ENCODE measurements at places on chromosomes 7 and 10.

GRCh38 chr10:129626796-129627435, 159.9 kb downstream of the MGMT start:
- DNase-seq = no peak

- no peak for DNase-seq
These were observed 1.8 kb downstream of the GRK5 start for GRCh38 chr10:119209035-119209735.

- no peak for DNase-seq
These were observed 32.6 kb upstream of the UNCX start for GRCh38 chr7:1200045-1200444.

GRCh38 chr10:119656760-119657159, 5.6 kb downstream of the BAG3 start:
- no peak for DNase-seq

DNA sequence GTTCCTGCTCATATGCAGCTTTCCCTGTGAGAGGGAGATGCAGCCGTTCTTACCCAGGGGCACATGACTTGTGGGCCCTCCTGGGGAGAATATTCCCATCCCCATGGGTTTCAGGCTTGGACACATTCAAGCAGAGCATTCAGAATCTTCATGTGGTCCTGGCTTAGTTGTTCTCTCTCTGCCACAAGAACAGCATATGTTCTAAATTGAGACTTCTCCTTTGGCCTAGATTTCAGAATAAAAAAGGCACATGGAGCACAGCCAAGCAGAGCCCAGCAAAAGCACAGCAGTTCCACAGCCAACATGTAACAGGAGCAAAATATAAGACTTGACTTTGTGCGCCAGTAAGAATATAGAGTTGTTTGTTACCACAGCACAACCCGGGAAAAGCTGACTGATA, 306.4 kb upstream of the MYO3A start:
- DNase-seq = no peak

DNA sequence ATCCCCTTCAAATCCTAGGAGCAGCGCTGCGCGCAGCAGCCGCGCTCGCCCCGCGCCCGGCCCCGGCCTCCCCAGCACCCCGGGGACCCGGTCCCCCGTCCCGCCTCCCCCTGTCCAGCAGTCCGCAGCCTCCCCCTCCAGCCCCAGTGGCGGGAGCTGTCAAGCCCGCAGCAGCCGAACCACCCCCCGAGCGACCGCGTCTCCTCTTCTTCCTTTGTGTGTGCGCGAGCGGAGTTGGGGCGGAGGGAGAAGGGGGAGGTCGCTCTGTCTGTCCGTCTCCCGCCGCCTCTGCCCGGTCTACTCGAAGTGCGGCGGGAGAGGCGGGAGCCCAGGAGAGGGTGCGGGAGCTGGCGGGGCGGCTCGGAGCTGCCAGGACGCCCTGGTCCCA, 375 bp upstream of the CHN2 start:
- DNase-seq = no peak

GRCh38 chr10:18332484-18332883, 192.3 kb downstream of the CACNB2 start:
- no peak for DNase-seq

- DNase-seq = no peak
These were observed 1118.0 kb upstream of the C7orf33 start for GRCh38 chr7:147472556-147472955.

DNA sequence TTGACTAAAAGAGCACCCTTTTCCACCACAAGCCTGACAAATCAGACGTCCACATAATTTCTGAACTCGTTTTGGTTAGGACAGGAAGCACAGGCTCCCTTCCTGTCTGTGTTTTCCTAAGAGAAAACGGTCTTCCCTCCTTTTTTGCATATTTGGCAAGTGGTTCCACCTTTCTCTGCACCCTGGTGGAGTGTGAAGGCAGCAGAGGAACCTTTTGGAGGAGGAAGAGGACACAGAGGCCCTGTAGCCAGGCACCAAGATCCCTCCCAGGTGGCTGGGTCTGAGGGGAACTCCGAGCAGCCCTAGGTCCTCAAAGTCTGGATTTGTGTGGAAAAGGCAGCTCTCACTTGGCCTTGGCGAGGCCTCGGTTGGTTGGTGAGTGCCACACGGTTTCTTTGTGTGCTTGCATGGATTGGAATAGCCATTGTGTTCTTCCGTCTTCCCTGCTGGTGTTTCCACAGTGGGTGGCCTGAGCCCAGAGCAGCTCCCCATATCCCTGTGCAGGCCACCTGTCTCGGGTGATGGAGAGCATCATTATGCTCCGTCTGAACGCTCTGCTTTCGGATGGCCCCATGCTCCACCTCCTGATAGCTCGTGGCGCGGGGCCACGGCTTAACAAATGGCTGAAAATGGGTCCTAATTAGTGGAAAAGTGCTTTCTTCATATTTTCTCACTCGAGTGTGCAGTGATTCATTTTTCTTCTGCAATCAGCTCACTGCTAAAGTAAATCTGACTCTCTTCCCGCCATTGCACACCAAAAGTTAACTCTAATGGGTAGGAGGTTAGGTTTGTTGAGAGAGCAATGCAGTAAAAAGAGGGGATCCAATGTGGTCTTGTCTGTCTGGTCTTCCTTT, 4.2 kb downstream of the IKZF1 start:
- no peak for DNase-seq

DNA sequence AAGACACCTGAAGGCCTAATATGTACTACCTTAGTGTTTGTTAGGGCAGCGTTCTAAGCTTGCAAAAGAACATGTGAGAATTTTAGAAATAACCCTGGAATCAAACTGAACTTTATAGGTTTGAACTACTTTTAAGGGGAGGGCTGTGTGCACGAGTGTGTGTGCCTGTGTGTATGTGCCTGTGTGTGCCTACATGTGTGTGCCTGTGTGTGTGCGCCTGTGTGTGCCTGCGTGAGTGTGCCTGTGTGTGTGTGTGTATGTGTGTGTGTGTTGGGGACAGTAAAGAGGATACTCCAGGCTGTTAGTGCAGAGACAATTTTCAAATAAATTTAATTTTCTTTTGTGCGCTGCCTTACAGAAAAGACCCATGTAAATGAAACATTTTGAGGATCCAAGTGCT, 68.1 kb upstream of the WDR11 start:
- DNase-seq = no peak

DNA sequence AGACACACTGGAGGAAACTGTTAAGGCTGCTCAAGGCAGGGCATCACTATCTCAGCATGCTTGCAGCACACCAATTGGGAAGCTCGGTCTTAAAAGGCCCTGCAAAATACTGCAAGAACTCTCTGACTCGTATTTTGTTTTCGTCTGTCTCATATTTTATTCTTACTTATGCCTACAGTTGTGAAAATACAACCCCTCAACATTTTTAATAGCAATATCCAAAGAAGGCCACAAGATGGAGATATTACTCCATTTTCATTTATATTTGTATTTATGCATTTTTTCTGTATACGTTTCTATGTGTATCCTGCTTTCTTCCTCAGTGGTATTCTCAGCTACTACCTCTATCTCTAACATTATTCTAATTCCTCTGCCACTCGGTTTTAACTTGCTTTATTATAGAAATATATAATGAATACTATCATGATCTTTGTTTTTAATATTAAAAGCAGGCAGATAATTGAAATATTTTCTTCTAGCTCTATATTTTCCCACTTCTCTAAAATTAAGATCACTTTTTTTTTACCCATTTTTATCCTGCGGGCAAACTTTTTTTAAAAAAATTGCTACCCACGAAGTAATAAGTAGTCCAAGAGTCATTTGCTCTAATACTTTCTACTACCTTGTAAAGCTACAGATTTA, 10.0 kb downstream of the DNAJC1 start:
- DNase-seq = no peak

All from stimulated activated CD4-positive, alpha-beta T cell treated with anti-CD3 and anti-CD28 coated beads, Interleukin-15, amount 100 ng/mL, for 1 hour (primary cell).